ENCODE measurements at places on chromosomes 16 and 17.

- DNase-seq: no peak
Observed at GRCh38 chr17:45038728-45039634, 12.5 kb downstream of the DCAKD start.

DNA sequence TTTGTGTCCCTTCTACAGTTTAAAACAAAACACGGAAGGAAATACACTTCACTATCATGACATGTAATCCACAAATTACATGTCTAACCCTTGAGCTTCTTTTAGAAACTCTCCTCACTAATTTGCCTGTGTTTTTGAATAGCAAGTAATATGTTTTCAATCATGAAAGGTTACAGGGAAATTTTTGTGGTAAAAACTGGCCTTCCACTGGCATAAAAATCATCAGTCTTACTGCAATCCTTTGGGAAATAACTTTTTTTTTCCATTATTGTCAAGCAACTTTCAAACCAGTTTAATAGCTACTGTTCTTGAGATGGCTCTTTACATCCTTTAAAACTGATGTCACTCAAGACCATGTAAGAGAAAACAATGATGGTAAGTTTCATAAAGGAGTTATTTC is 27.0 kb downstream of the MYO1D start:
- DNase-seq: no peak

- DNase-seq: no peak
Observed at GRCh38 chr17:83149761-83150251, 70.4 kb downstream of the METRNL start.

GRCh38 chr17:56815711-56816110 is 18.0 kb downstream of the C17orf67 start:
- DNase-seq: no peak

DNA sequence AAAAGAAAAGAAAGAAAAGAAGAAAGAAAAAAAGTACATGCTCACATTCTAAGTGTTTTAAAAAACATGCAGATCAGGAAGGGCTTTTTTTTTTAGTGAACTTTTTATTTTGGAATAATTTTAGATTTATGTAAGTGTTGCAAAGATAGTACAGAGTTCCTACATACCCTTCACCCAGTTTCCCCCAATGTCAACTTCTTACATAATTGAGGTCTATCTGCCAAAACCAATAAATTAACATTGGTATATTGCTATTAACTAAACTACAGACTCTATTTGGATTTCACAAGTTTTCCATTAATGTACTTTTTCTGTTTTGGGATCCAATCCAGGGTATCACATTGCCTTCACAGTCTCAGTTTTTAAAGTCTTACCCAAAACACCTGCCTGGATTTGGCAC is 81.7 kb downstream of the SKAP1 start:
- no peak for DNase-seq

DNA sequence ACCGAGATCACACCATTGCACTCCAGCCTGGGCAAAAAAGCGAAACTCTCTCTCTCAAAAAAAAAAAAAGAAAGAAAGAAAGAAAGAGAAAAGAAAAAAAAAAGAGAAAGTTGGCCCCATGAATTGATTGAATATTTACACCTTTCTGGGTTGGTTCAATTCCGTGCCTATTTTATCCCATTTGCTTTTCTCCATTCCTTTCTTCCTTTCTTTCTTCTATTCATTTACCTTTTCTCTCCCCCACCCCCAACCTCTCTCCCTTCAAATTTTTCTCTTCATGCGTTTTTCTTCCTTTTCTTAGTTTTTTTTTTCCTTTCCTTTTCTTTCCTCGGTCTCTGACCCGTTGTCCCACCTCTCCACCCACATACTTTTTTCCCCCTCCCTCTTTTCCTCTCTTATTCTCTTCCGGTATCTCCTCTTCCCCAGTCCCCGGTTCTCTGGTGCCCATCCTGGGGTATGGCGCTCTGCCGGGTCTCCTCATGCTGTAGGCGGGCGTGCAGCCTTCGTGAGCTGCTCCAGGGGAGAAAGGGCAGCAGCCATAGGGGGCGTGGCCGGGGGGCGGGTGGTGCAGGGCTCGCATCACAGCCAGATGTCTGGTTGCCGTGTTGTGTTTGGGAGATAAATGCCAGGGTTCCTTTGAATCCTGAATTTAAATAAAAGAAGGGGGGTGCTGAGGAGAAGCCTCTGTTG is 5.3 kb upstream of the COL1A1 start:
- no peak for DNase-seq

DNA sequence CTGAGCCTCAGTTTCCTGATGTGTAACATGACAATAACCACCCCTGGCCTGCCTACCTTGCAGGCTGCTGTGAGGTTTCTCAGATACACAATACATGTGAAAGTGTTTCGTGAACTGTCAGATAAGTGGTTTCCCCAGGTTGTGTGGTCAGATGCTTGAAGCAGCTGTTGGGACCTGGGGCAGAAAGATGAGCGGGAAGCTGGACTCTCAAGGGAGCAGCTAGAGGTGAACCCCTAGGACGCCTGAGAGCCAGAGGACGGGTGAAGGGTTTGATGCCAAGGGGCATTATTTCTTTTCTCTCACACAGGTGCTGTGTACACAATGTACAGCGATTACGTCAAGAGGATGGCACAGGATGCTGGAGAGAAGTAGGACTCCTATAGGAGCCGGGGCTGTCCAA is 2.3 kb downstream of the HIGD1B start:
- DNase-seq: no peak

GRCh38 chr17:81337476-81337879 is 42.4 kb upstream of the SLC38A10 start:
- DNase-seq: no peak

- no peak for DNase-seq
Observed at GRCh38 chr17:73924114-73924908, 279.2 kb upstream of the RPL38 start.

DNA sequence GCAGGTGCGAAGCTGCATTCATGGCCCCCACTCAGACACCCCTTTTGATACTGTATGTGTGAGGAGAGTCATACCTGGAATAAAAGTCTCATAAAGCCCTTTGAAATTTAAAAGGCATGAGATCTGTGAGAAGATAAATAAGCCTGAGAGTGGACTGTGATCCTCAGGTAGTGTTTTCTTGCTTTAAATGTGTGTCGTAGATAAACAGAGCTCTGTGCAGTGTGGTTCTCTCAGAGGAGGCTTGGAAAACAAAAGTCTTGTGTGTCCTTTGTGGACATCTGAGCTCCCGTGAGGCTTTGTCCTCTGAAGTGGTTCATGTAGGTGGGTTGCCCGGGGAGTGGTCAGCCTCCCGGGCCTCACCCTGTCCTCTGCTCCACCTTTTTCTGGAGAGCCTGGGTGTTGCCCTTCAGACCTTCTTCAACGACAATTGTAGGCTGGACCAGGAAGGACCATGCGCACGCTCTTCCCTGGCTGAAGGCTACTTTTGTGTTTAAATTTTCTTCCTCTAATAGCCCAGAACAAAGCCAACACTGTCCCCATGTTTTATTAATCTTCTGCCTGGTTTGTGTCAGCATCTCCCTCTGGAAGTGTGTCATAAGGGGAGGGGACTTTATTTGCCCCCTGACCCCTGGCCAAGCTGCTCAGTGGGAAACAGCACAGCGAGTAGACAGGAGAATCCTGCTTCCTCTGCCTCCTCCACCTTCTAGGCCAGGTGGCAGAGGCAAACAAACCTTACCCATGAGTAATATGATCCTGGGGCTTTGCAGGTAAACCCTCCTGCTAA is 151.2 kb downstream of the MSI2 start:
- DNase-seq: no peak

DNA sequence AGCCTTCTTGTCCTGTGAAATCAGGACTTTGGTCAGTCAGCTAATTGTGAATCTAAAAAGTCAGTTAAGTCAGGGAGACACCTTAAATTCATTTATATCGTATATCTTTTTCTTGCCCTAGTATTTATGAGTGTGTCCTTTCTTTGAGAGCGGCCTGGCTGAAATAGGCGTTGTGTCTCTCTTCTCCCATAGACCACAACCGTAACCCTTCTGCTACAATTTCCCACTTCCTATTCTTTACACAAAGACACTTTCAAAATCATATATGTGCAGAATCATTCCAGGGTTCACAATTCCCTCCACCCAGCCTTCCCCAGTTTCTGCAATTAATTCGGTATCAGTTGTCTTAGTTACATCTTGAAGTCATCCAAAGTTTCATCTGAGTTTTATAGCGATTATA is 14.0 kb upstream of the COTL1 start:
- DNase-seq: no peak

GRCh38 chr17:43900858-43901754 is 6.2 kb downstream of the MPP2 start:
- no peak for DNase-seq

DNA sequence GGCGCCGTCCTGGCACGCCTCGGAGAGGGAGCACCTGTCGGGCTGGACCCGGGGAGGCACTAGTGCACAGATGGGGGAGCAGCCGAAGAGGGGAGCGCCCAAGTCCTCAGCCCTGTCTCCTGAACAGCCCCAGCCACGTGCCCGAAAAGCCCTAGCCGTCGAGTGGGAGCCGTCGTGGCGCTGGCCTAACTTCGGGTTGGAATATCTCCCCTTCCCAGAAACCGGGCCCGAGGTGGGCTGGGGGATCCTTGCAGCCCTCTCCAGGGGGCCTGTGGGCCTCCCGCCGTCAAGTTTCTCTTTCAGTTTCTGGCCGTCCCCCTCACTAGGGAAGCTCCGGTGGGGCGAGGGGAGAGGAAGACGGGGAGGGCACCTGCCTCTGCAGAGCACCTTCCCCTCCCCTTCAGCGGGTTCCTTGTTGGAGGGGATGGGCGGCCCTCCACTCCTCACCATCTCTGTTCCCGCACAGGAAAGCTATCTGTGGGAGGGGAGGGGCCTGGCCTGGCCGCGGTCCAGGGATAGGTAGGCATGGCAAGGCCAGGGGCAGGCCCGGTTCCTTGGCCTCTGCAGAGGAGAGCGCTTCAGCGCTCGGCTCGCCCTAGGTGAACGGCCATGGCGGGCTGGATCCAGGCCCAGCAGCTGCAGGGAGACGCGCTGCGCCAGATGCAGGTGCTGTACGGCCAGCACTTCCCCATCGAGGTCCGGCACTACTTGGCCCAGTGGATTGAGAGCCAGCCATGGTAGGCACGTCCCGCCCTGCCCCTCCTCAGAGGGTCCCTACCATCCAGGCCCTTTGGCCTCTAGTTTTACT is 709 bp downstream of the STAT5A start:
- peak; percentile 14 for DNase-seq

DNA sequence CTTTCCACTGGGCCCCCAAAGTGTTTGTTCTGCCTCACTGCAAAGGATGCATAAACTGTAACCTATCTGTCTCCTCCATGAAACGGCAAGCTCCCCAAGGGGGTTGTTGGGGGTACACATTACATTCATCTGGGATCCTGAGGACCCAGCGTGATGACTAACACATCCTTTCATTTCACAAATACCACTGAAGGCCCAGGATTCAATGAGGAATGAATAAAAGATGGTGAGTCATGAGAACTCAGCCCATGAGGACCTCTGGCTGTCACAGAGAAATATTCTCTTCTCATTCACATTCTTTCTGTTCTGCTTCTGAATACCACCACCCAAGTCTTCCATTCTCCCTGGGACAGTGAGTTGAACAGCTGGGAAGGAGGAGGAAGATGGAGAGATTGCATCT is 149.8 kb downstream of the RBFOX3 start:
- no peak for DNase-seq

DNA sequence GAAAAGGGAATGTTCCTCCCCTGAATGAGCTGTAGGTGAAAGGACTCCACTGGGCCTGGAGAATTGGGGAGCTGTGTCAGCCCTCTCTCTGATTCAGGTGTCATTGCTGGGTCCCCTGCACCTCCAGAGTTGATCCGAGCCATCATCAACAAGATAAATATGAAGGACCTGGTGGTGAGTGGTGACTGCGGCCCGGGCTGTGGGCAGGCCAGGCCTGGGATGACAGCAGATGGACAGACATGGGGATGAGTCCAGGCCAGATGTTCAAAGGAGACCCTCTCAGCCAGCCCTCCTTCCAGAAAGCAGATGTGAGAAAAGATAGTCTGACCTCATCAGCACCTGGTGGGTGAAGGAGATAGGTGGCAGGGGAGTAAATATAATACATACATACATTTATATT is 4.6 kb downstream of the CHAD start:
- no peak for DNase-seq

DNA sequence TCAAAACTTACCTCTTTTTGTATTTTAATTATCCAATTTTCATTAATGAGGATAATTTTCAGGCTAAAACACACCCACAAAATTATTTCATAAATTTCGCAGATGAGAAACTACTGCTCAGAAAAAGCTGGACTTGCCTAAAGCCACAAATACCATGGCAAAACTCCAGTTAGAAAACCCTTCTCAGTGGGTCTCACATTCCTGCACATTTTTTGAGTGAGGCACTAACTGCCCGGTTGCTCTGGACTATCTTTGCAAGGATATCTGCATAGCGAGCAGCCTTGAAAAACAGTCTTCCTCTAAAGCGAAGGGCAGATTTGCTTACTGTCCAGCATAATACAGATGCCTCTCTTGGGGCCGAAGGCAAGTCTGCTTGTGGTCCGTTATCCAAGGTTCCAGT is 9.8 kb downstream of the MPHOSPH6 start:
- DNase-seq: no peak

DNA sequence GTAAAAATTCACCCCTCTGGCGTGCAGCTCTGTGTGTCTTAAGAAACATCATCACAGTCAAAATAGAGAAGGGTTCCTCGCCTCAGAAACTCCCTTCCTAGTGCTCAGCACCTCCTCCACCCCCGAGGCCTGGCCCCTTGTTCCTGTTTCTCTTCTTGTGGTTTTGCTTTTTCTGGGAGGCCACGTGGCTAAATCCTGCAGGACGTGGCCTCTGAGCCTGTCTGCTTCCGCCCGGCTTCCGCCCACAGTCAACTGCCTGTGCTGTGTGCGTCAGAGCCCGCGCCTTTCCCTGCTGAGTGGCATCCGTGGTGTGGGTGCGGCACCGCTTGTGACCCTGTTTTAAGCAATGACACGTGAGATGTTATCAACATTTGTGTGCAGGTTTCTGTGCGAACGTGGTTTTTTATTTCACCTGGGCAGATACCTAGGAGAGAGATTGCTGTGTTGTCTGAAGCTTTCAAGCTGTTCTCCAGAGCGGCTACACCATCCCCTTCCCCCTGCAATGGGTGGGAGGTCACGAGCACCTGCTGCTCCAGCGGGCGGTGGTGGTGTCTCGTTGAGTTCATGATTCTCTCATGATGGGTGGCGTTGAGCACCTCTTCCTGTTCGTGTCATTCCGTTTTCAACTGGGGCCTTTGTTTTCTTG is 21.7 kb downstream of the ACSF3 start:
- DNase-seq: peak; percentile 67

- DNase-seq: no peak
Observed at GRCh38 chr17:48548523-48549280, 3.8 kb upstream of the HOXB2 start.
